ENCODE measurements at places on chromosomes 5 and 9. TPM values are rescaled to one million over a fixed set of nuclear protein-coding genes. Genes with fewer than 3 reads are reported as not detected.

DNA sequence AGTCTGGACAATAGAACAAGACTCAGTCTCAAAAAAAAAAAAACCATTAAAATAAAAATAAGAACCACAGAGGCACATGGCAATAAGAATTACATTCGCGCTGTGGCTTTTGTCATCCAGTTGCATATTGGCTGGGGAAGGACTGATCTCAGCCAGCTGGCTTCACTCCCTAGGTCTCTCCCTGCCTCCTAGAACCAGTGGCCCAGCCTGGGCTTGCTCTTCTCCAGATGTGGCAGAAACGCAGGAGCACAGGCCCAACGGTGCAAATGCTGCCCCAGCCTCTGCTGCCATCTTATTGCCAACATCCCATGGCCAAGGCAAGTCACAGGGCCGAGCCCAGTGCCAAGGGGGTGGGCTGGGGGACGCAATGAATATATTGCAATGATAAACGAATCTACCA lies 37.0 kb downstream of the NKX2-5 start:
- no peaks in the 10 kb centered on the region for H3K4me1 ChIP-seq
- H3K27me3 ChIP-seq: peaks cover 4% of the 10 kb centered on the region
- no peak overlapping the region for H3K4me3 ChIP-seq
- DNase-seq: no peak

Gene LIFR
- total RNA-seq: 103 TPM

DNA sequence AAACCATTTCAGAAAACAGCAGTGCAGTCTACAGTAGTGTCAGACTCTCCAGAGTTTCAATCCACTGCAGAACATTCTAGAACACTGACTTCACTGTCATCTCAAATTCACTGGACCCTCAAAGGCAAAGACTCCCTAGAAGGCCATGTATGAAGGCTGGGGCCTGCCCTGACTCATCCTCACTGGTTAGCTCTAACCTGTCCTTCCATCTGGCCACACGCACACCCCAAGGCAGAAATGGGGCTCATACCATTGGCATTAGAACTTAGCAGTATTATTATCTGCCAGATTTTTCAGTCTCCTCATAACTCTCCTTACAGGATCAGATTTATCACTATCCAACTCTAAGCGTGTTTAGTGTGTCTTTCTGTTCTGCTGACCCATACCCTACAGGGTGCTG lies 20.4 kb downstream of the S1PR3 start:
- H3K36me3 ChIP-seq: peaks cover 3% of the 10 kb centered on the region
- H3K27me3 ChIP-seq: no peaks in the 10 kb centered on the region
- no peaks in the 10 kb centered on the region for H3K4me1 ChIP-seq
- no peak for DNase-seq
- H3K27ac ChIP-seq: no peak overlapping the region
- H3K4me3 ChIP-seq: no peak overlapping the region

DNA sequence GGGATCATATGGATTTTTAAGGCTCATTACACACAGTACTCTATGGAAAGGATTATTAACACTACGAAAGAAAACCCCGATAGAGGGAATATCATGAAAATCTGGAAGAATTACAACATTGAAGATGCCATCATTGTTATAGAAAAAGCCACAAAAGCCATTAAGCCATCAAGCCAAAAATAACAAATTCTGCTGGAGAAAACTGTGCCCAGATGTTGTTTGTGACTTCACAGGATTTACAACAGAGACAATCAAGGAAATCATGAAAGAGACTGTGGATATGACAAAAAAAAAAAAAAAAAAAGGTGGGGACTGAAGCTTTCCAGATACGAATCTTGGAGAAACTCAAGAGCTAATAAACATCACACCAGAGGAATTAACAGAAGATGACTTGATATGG lies 433.8 kb upstream of the CDH6 start:
- no peak overlapping the region for H3K4me3 ChIP-seq
- no peaks in the 10 kb centered on the region for H3K27me3 ChIP-seq
- no peaks in the 10 kb centered on the region for H3K36me3 ChIP-seq
- no peak overlapping the region for H3K27ac ChIP-seq

DNA sequence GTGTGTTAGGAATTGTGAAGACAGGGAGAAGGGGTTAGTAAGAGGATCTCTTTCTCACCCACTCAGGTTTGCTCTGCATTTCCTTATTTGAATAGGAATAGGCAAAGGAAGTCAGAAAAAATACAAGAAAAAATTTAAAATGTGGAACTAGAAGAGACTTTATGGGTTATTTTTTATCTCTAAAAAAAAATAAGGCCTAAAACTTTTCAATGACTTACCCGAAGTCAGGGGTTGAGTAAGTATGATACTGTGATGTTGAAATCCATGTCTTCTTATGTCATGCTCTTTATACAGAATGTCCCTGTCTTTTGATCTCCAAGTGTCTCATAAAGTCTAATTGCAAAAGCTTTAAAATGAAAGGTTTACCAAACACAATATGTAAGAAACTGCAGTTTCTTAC lies 148.3 kb upstream of the PIK3R1 start:
- H3K27me3 ChIP-seq: no peaks in the 10 kb centered on the region
- no peak overlapping the region for H3K4me3 ChIP-seq
- peak overlapping the region; percentile 44 for H3K27ac ChIP-seq
- H3K4me1 ChIP-seq: no peaks in the 10 kb centered on the region
- no peaks in the 10 kb centered on the region for H3K36me3 ChIP-seq
- no peak for DNase-seq

Gene FSTL4
- 1.4 TPM for total RNA-seq

- peak overlapping the region; percentile 23 for H3K4me3 ChIP-seq
- no peaks in the 10 kb centered on the region for H3K27me3 ChIP-seq
- no peak for DNase-seq
Measured at GRCh38 chr5:144191531-144191930, 20.9 kb downstream of the KCTD16 start.

Gene MED10
- 26.5 TPM for total RNA-seq

DNA sequence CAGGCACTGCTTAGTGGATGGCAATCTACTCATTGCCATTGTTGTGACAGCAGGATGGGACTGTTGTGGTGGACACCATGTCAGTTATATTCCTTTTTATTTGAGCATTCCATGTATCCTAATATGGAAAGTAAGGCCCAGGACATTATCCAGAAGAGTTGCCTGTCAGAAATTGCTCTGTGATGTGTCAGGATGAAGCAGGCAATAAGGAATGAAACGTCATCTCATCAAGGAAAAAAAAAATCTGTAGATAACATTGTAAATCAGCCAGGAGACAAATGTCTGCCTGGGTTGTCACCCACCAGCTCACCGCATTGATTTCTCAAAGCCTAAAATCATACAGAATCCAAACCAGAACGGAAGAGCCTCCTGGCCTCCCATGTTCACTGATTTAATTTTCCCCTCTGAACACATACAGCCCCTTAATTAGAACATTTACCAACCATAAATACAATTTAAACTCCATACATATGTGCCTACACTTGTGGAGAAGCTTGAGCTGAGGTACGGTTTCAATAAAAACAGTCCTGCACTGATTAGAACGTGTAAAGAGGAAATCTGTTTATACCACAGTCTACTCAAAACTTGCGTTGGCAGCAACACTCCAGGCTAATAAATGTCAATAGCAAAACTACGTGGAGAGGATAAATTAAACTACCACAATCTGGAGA lies 73.9 kb downstream of the FOXD1 start:
- no peaks in the 10 kb centered on the region for H3K4me1 ChIP-seq
- H3K27ac ChIP-seq: no peak overlapping the region
- no peak overlapping the region for H3K4me3 ChIP-seq
- H3K27me3 ChIP-seq: no peaks in the 10 kb centered on the region

- no peak overlapping the region for H3K4me3 ChIP-seq
- H3K36me3 ChIP-seq: no peaks in the 10 kb centered on the region
- no peaks in the 10 kb centered on the region for H3K27me3 ChIP-seq
Measured at GRCh38 chr5:169183576-169183975, 117.4 kb downstream of the SLIT3 start.

DNA sequence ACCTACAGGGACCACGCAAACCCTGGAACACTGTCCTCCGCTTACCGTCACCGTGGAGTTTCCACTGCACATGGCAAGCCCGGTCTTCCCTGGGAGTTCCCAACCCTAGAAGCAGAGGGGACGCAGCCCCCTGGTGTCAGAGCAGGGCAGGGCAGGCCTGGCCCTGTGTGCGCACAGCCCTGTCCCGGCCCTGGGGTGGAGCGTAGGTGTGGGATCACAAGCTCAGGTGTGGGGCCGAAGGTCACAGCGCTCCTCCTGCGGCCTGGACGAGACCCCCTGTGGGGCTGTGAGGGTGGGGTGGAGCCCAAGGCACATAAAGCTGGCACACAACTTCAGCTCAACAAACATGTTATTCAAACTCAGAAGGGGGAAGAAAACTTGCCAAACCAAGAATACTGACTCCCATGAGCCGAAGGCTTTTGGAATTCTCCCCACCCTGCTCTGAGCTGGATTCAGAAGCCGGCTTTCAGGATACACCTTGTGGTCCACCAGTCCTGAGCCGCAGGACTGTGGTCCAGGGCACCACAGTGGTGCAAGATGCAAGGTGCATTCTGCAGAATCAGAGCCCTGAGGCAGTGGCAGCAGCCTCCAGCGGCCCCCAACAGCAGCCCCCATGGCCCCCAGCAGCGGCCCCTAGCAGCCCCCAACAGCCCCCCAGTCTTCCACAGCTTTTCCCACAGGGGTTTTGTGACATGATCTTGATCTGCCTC lies 11.8 kb upstream of the EXOC3 start:
- no peak overlapping the region for H3K27ac ChIP-seq
- no peak overlapping the region for H3K4me3 ChIP-seq
- no peaks in the 10 kb centered on the region for H3K27me3 ChIP-seq
- DNase-seq: peak; percentile 83
- H3K36me3 ChIP-seq: no peaks in the 10 kb centered on the region
- no peaks in the 10 kb centered on the region for H3K4me1 ChIP-seq

Gene KCNV2
- not detected for total RNA-seq

DNA sequence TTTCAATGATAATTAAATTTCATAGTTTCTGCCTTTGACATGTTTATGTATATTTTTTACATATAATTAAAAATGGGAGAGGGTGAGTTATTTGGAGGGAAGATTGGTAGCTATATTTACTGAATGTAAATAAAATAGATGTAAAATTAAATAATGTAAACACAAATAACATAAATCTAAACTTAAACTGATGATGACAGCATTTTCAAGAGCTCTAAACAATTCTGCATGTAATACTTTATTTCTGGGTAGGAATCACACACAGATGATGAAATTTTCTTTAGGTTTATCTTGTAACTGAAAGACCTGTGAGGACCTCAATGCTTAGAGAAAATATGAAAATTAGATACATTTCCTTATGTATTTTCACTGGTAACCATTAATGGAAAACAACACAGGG lies 42.2 kb upstream of the RIOK2 start:
- no peaks in the 10 kb centered on the region for H3K4me1 ChIP-seq
- no peaks in the 10 kb centered on the region for H3K36me3 ChIP-seq
- no peaks in the 10 kb centered on the region for H3K27me3 ChIP-seq
- DNase-seq: no peak
- H3K27ac ChIP-seq: no peak overlapping the region

DNA sequence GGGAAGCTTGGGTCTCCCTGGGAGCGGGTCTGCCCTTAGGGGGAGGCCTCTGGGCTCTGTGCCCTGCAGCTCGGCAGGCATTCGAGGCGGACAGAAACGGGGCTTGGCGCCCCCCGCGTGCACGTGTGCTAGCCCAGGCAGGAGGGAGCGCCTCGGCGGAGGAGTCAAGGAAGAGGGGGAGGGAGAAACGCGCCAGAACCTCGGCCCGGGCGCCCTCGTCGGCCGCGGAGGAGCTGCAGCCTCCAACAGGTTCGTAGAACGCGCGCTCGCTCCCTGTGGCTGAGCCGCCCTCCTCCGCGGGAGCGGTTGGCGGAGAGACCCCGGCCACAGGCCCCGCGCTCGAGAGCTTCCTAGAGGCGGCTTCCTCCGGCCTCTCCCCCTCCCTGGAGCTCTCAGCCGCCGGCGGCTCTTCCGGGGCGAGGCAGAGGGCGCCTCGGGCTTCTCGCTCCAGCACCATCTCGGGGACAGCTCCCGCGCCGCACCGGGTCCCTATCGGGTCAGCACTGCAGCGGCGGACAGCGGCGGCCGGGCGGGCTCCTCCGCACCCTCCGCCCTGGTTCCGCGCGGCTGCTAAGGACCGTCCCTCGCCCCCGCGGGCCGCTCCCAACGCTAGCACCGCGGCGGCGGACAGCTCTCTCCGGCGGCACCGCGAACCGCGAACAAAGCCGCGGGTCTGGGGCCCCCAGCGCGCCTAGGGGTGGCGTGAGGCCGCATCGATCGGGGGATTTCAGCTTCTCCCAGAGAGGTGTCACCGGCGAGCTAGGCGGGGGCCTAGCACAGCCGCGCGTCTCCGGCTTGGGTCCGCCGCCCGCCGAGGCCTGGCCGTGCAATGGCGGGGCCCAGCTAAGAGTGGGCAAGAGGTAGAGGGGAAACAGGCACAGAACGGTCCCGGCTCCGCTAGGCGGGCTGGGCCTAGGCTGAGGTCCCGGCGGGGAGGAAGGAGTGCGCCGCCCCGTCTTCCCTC lies 74.6 kb upstream of the CPLX2 start:
- H3K27me3 ChIP-seq: peaks cover 15% of the 10 kb centered on the region
- no peaks in the 10 kb centered on the region for H3K36me3 ChIP-seq

Gene KIAA0825
- total RNA-seq: 5.8 TPM

GRCh38 chr9:130368631-130369103 lies 76.1 kb upstream of the ASS1 start:
- no peaks in the 10 kb centered on the region for H3K4me1 ChIP-seq
- H3K27ac ChIP-seq: no peak overlapping the region
- DNase-seq: no peak
- no peaks in the 10 kb centered on the region for H3K27me3 ChIP-seq
- no peak overlapping the region for H3K4me3 ChIP-seq
- H3K36me3 ChIP-seq: no peaks in the 10 kb centered on the region

GRCh38 chr9:98149422-98149821 lies 30.4 kb upstream of the TRIM14 start:
- H3K27me3 ChIP-seq: no peaks in the 10 kb centered on the region
- no peak for DNase-seq
- no peak overlapping the region for H3K27ac ChIP-seq
- peaks cover 36% of the 10 kb centered on the region for H3K4me1 ChIP-seq

Gene TMEM252
- not detected for total RNA-seq

GRCh38 chr9:121312169-121312568 lies 44.2 kb downstream of the GSN start:
- no peaks in the 10 kb centered on the region for H3K27me3 ChIP-seq
- peaks cover 33% of the 10 kb centered on the region for H3K36me3 ChIP-seq
- DNase-seq: no peak
- no peak overlapping the region for H3K4me3 ChIP-seq

Gene PCDHGB7
- 22.5 TPM for total RNA-seq

DNA sequence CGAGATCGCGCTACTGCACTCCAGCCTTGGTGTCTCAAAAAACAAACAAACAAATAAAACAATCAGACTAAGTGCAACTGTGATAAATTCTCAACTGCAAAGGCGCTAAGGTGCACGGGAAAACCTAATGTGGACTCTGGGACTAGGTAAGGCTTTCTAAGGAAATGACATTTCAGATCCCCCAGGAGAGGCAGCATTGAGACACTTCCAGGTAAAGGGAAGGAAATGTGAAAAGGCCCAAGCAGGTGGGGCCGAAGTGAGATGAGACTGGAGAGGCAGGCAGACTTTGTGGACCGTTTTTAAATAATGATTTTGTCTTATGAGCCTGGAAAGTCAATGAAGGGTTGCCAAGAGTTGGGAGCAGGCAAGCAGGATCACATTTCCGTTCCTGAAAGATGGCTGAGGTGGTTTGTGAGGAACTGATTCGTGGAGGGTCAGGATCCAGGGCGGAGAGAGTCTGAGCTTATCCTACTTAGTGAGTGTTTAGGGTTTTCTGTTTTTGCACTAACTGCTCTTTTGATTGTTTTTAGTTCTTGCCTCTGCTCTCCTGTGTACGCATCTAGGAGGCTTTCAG lies 2.0 kb upstream of the APBA1 start:
- H3K27ac ChIP-seq: no peak overlapping the region
- no peaks in the 10 kb centered on the region for H3K27me3 ChIP-seq
- peaks cover 4% of the 10 kb centered on the region for H3K4me1 ChIP-seq

Gene PCDHA9
- 0.17 TPM for total RNA-seq

GRCh38 chr9:132833550-132834121 lies 44.4 kb downstream of the AK8 start:
- H3K27me3 ChIP-seq: no peaks in the 10 kb centered on the region
- H3K4me1 ChIP-seq: no peaks in the 10 kb centered on the region
- no peak for DNase-seq
- H3K36me3 ChIP-seq: no peaks in the 10 kb centered on the region

Gene FST
- total RNA-seq: 1.7 TPM
